ENCODE measurements at places on chromosomes 3 and 15. TPM values are rescaled to one million over a fixed set of nuclear protein-coding genes. Genes with fewer than 3 reads are reported as not detected.

- DNase-seq: no peak
Measured at GRCh38 chr3:126663750-126664149, 8.8 kb upstream of the TXNRD3 start.

DNA sequence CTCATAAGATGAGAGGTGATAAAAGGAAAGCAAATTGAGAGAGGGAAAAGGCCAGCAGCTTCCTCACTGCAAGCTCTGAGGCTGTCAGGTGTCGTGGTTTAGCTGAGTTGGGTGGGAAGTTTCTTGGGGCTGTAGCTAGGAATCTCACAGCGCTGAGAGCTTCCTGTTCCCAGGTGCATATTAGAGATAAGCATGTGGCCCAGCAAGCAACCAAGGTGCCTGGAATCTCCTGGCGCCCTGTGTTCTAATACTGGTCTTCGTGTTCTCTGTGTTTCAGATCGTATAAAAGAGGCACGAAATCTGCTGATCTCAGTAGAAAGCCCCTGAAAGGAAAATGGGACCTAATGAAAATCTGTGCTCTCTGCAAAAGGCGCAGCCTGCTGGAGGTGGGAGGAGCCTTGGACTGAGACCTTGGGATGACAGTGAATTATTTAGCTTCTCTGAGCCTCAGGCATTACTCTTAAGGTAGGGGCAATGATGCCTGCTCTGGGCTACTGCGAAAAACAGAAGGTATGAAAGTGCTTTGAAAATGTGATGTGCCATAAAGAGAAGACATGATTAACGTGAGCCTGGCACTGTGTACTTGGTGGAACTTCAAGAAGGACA lies 499.9 kb downstream of the TBL1XR1 start:
- no peak for DNase-seq

The RTP3 gene
- total RNA-seq: not detected

DNA sequence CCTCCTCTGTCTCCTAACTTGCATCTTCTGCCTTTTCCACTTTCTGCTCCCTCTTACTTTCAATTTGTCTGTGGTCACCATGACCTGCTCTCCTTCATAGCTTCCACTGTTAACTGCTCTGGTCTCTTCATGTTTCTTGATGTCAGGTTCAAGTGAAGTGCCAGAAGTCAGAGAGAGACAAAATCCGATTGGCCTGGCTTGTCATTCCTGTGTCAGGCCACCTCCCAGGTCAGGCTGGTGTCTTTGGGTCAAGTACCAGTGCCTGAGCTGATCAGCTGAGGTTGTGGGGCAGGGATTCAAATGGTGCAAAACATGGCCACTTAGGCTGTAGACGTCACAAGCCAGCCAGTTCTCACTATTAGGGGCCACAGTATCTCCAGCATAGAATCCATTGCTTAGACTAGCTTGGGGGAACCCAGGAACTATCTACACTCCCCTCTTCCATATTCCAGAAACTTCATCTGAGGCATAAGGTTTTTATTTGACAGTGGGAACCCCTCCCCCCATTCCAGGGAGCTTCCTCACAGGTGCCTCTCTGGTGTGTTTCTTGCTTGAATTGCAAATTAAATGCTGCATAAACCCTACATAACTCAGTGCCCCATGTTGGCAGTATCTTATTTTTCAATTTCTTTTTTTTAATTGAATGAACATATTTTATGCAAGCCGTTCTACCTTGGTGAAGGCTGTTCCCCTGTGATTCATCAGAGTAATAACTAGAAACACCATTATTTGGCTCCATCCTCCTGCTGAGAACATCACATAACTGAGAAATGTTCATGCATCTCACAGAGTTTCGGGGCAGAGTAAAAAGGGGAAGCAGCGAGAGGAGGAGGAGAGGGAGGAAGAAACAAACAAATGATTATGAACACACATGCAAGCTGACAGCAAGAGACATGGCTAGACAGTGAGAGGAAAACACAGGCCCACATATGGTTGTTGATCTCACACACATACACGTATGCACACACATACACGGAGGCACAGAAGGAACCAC lies 175.8 kb downstream of the TLE3 start:
- DNase-seq: no peak

- DNase-seq: no peak
Measured at GRCh38 chr3:64856106-64856505, 168.3 kb upstream of the ADAMTS9 start.

DNA sequence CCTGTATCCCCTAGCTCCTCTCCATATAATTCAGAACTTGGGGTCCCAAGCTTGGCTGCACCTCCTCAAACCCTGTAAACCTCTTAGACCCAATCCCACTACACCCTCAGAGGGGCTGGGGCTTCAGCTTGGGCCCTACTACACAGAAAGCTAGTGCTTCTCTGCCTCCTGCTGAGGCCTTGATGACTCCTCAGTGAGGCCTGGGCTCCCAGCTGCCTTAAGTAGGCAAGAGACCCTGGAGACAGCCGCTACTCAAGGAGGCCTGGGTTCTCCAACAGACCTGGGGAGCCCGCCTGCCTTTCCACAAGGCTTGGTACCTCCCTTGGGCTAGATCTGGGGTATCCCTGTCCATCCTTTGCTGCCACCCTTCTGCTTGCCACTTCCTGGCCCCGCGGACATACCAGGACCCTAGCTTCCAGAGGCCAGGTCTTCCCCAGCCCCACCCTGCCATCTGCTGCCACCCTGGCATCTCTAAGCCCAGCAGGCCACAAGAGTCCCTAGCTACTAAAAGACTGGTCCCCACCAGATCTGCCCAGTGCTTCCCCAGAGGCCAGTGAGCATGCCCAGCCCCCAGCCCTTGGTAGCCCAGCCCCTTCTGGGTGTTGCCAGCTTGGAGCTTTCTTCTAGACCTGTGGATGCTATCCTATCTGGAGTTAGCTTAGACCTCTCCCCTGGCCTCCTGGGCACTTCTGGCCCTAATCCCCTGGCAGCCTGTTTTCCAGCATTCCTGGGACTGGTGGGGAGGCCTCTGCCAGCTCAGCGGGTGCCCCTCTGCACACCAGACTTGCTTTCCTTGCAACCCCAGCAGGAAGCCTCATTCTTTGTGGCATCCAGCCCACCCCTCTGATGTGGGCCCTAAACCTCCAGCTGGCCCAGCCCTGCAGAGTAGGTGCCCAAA lies 13.7 kb downstream of the C15orf39 start:
- no peak for DNase-seq

Measured in ascending aorta (tissue), 2 donors.